ENCODE measurements at places on chromosomes 2 and 18.

- no peak for DNase-seq
Measured at GRCh38 chr2:170101789-170102188, 76.2 kb upstream of the MYO3B start.

- DNase-seq = no peak
Measured at GRCh38 chr18:7597500-7597899, 30.4 kb downstream of the PTPRM start.

- peak; percentile 56 for DNase-seq
Measured at GRCh38 chr2:43225788-43226557, 433 bp downstream of the ZFP36L2 start.

DNA sequence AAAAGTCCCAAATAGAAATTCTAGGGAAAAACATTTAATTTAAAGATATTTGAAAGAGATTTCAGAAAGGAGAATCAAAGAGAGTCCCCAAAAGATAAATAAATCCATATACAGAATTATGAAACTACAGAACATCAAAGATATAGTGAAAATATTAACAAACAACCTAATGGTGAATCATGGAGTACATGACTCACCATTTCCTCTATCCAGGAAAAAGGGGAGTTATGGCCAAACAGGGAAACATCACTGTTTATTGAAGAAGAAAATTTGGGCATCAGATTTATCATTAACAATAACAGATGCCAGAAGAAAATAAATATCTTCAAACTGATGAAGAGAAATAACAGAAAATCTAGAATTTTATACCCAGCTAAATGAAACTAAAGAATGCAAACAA, 448.3 kb downstream of the CDH2 start:
- no peak for DNase-seq

DNA sequence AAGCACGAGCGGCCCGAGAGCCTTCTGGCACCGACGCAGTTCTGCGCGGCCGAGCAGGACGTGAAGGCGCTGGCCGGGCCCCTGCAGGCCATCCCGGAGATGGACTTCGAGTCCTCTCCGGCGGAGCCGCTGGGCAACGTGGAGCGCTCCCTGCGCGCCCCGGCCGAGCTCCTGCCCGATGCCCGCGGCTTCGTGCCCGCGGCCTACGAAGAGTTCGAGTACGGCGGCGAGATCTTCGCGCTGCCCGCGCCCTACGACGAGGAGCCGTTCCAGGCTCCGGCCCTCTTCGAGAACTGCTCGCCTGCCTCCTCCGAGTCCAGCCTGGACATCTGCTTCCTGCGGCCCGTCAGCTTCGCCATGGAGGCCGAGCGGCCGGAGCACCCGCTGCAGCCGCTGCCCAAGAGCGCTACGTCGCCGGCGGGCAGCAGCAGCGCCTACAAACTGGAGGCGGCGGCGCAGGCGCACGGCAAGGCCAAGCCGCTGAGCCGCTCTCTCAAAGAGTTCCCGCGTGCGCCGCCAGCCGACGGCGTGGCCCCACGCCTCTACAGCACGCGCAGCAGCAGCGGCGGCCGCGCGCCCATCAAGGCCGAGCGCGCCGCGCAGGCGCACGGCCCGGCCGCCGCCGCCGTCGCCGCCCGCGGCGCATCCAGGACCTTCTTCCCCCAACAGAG, 70.4 kb downstream of the ARHGEF33 start:
- DNase-seq = peak; percentile 78

GRCh38 chr2:34251578-34251977, 652.5 kb upstream of the FAM98A start:
- DNase-seq = no peak

DNA sequence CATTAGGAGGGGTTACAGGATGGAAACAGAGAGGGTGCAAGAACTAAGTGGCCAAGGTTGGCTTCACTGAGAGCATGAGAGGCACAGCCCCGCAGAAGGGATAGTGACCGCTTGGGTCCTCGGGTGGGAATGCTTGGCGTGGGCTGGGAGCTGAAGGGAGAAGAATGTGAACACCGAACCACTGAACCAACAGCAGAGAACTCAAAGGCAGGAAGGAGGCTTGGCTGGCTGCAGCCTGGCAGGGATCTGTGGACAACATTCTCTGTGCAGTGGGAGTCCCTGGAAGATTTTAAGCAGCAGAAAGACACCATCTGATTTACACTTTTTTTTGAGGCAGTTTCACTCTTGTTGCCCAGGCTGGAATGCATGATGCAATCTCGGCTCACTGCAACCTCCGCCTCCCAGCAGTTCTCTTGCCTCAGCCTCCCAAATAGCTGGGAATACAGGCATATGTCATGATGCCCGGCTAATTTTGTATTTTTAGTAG, 33.9 kb downstream of the SOWAHC start:
- DNase-seq = no peak

- no peak for DNase-seq
Measured at GRCh38 chr2:215917953-215918620, 95.3 kb downstream of the MREG start.

DNA sequence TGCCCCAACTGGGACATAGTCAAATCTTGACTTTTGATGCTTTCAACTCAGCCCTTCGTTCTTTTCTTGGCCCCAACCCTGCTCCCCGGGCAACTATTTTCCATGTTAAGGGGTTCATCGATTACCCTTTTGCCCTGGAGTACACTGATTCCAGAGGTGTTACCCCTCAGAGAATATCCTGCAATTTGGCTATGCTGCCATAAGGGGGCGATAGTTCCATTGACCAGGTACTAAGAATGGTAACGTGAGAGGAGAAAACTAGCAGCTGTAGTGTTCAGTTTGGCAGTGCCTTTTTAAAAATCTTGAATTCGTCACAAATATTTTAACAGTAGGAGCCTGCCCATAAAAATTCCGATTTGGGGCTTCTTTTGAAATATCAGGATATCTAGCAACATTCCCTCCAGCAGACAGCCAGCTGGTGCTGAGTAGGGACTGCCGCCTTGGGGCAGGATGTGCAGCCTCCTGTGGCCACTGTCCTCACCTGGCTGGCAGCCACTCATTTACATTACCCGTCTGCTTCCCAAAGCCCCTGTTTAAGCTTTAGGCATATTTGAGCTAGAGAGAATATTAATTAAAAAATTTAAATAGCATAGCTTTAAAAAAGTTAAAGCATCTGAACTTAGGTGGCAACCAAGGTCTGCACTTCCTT, 146.3 kb upstream of the SKOR2 start:
- peak; percentile 19 for DNase-seq

- no peak for DNase-seq
Measured at GRCh38 chr2:64930258-64930671, 58.9 kb upstream of the SLC1A4 start.

- DNase-seq = no peak
Measured at GRCh38 chr2:53500181-53500580, 267.4 kb upstream of the CHAC2 start.

DNA sequence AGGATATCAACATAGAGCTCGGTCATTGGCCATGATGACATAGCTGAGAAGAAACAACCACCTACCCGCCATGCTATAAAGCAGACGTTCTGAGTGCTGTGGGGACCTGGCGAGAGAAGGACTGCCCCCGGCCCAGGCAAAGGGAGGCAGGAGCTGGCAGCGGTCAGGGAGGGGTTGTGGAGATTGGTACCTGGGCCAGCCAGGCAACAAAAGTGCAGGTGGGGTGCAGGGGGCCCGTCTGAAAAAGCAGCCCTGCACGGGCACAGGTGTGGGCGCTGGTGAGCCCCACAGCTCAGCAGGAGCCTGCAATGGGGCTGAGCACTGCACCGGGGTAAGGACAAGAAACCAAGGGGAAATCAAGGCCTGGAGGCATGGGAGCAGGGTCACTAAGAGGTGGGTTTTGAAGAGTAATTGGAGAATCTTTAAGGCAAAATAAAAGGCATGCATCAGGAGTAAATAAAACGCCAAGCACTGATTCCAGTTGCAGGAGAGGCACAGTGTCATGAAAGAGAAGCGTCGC, 464.0 kb downstream of the EIPR1 start:
- DNase-seq = no peak

DNA sequence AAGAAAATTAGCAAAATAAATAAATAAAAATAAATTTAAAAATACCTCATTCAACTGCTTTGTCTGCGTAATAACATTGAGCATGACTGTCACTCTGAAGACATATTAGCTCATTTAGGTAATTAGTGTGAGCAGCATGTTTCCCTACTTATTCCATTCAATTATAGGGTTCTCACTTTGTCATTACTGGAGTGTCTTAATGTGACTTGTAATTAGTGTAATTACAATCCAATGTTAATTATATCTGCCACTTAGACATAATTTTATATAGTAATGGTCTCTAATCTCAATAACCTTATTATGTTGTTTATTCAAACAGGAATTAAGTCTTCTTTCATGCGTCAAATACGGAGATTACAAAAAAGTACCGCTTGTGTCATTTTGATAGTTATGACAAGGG, 893.9 kb upstream of the ACVR2A start:
- no peak for DNase-seq

DNA sequence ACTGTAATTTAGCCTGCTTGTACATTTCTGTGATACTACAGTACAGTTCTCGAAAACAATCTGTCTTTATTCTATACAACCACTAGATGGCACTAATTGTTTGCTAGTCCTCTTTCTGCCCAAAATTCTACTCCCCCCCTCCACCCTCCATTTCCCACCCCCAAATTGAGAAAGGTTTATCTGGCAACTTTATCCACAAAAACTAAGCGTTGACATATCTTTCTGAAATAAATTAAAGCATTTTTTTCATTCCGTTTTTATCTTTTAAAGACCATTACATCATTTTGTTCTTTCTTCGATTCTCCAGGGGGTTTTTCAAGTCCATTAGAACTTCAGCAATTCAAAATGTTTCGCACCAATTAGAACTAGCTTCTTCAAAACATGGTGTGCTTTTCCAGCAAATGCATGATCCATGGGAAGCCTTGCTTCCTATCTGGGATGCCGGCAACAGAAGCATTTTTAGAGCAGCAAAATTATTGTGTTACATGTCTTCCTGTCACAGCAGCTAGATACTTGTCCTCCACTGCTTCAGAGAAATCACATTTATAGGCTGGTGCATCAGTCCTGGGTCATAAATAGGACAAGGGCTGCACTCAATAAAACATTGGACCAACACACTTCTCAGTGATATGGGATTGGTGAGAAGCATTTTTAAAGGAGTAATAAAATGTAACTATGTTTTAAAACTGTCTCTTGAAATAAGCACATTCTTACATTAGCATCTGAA, 241.3 kb downstream of the PAX3 start:
- DNase-seq = no peak

- DNase-seq = no peak
Measured at GRCh38 chr2:80687524-80687923, 383.0 kb upstream of the LRRTM1 start.

DNA sequence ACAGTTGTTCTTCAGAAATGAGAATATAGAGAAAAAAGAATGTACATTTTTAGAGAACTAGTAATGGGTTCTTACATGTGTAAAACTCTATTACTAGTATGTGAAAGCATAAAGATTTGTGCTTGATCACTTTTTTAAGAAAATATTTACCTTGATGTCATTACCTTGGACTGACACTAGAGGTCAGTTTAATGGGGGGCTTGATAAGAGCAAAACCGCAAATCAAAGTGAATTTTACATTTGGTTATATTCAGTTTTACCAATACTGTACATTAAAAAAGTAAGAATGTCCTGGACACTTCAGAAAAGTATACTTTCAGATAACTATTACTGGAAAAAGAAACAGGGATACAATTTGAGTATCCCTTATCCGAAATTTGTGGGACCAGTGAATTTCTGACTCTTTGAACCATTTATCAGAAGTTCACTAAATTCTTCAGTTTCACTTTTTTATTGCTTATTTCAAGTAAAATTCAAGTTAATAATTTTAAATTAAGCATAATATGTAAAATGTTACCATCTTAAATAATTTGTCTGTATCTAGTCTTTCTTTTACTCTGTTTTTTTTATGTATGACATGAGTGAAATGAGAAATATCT, 1149.5 kb downstream of the DSC3 start:
- no peak for DNase-seq

- no peak for DNase-seq
Measured at GRCh38 chr18:79787865-79788733, 9.6 kb upstream of the KCNG2 start.

DNA sequence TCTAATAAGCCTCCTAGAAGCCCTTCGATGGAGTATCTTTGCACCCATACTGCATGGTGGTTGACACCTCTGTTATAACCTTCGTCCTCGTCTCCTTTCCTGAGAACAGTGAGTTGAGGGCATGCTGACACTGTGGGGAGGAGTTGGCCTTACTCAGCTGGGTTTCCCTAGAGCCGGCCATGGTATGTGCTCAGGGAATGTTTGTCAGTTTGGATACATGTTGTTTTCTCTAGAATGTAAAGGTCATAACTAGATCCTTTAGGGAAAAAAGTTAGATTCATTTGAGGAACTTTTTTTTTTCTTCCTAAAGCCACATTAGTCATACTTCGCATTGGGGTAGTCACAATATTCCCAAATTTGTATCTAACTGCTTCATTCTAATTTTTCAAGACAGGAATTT, 106.0 kb upstream of the FOSL2 start:
- no peak for DNase-seq

- no peak for DNase-seq
Measured at GRCh38 chr2:223724861-223725260, 112.5 kb downstream of the AP1S3 start.

DNA sequence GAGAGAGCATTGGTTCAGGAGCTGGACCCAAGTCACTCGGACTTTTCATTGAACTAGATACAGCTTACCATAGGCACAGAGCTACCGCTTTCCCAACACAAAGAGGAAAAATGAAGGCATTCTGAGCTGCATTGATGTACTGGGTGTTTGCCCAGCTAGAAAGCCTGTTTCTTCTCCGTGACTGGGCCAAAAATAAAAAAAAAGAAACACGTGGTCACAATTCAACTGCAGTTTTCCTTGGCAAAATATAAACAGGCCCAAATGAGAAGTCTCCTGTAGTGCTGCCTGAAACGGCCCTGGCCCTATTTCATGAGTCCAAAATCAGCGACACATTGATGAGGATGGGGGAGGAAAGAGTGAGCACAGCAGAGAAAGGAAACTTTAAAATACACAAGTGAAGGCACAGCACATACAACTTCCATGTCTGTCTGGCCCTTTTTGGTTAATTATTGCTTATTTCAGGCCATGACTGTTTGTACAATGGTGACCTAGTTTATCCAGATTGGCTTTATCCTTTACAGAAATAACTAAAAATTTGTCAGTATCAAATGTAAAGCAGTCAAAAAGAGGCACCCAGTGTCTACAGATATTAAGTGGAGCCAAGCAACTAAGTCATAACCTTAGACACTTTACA, 179.7 kb downstream of the ICOS start:
- no peak for DNase-seq

GRCh38 chr2:12679550-12680072, 37.1 kb upstream of the TRIB2 start:
- no peak for DNase-seq

DNA sequence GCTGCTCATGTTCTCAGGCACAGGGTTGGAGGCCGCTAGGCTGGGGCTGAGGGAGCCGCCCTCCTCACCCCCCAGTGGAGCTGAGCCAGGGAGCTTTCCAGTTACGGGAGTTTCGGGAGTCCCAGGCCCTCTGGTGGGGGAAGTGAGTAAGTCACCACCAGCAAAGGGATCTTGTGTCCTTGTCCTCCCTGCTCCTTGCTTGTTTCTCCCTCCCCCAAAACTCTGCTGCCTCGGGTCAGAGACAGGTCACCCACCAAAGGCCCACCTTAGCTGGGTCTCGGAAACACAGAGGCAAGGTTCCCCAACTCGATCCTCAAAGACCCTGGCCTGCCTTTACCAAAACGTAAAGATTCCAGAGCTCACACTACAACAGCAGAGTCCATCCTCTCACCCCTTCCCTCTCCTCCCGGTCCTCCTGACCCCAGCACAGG, 60.5 kb upstream of the POMC start:
- DNase-seq = no peak

Data from stimulated activated CD4-positive, alpha-beta T cell treated with anti-CD3 and anti-CD28 coated beads, Interleukin-1b, Interleukin-23, amount 100 ng/mL, for 48 hours (primary cell).